ENCODE measurements at places on chromosomes 3 and 15. TPM values are rescaled to one million over a fixed set of nuclear protein-coding genes. Genes with fewer than 3 reads are reported as not detected.

The MYO5C gene
- 35.3 TPM for total RNA-seq

The SLC12A8 gene
- total RNA-seq = not detected

The CCR9 gene
- not detected for total RNA-seq

The CPEB1 gene
- total RNA-seq = 2.4 TPM

The ACP3 gene
- 5.6 TPM for total RNA-seq

The WDR49 gene
- 10.4 TPM for total RNA-seq

The OR4F15 gene
- total RNA-seq = not detected

The FAM81A gene
- not detected for total RNA-seq

The COMMD2 gene
- total RNA-seq = 15.6 TPM

The ARPIN gene
- total RNA-seq = 32.8 TPM

The TTC21A gene
- total RNA-seq = 6.2 TPM

The KCNH8 gene
- total RNA-seq = 1.5 TPM

The GP9 gene
- not detected for total RNA-seq

The PPARG gene
- total RNA-seq = 5.1 TPM

The MESP2 gene
- not detected for total RNA-seq

The UPK1B gene
- total RNA-seq = not detected

The ZNF860 gene
- 2.8 TPM for total RNA-seq

The FILIP1L gene
- 99.1 TPM for total RNA-seq

The AHSG gene
- total RNA-seq = not detected

The HESX1 gene
- total RNA-seq = not detected

The TP63 gene
- total RNA-seq = 2.5 TPM

The ARHGEF26 gene
- 13.5 TPM for total RNA-seq

The CCK gene
- total RNA-seq = not detected

The GPR15 gene
- total RNA-seq = not detected

The CHDH gene
- 6.6 TPM for total RNA-seq

The NMNAT3 gene
- 5.8 TPM for total RNA-seq

The NTRK3 gene
- 6.9 TPM for total RNA-seq

The CSPG4 gene
- 39.1 TPM for total RNA-seq

The RBP2 gene
- not detected for total RNA-seq

Measured in uterus (tissue), 4 donors.